Suppressor macrophage (primary cell): ENCODE measurements at places on chromosomes 12 and 14.

DNA sequence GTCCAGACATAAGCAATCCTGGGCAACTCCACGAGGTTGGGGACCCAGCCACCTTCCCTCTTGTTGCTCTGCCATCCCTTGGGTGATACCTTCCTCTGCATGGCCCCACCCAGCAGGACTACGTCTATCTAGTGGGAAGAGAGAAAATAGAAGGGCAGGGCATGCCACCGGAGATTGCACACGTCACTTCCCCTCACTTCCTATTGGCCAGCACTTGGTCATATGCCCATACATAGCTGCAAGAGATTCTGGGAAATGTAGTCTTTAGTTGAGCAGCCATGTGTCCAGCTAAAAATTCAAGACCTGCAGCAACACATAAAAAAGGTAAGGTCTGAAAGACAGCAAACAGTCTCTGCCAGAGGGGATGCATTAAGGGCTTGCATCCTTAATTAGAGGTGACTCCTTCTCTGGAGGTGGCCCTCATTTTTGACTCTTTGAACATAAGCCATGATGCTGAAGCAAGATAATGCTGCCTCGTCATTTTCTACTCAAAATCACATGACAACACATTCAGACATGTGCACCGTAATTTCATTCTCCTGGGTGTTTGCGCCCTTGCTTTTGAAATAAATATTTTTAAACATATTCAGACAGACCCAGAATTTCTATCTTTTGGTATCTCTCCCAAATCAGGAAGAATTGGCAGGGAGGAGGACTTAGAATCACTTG lies 91.8 kb upstream of the PWP1 start:
- no peak for DNase-seq

- no peak for DNase-seq
Measured at GRCh38 chr12:113170457-113170856, 14.8 kb downstream of the DDX54 start.

DNA sequence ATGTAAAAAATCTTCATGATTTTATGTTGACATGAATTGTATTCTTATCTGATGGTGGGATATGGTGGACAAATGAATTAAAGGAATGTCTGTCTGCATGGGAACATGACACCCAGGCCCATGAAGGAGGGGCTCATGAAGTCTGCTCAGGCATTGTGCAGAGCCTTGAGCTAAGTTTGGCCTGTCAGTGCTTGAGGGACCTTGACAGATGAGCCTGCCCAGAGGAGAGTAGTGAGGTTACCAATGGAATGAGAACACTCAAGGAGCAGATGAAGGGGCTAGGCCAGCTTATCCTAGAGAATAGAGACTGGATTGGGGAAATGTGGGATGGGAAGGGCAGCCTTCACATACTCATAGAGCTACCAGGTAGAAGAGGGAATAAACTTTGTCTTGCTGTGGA lies 68.8 kb downstream of the TMX1 start:
- no peak for DNase-seq

DNA sequence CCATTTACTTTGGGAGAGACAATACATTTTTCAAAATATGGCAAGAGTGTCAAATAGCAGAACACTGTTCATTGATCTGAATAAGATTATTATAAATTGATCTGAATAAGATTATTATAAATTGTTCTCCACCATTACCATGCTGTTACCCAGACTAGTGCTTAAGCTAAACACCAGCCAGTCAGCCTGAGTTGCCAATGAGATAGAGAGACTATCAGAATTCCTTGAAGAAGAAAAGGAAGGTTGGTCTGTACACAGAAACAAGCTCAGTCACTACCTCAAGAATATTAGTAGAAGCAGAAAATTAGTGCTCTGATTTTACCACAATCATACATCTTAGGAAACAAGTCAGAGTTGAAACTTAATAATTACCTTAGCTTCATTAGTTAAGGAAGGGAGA lies 469.8 kb downstream of the FOXG1 start:
- no peak for DNase-seq

DNA sequence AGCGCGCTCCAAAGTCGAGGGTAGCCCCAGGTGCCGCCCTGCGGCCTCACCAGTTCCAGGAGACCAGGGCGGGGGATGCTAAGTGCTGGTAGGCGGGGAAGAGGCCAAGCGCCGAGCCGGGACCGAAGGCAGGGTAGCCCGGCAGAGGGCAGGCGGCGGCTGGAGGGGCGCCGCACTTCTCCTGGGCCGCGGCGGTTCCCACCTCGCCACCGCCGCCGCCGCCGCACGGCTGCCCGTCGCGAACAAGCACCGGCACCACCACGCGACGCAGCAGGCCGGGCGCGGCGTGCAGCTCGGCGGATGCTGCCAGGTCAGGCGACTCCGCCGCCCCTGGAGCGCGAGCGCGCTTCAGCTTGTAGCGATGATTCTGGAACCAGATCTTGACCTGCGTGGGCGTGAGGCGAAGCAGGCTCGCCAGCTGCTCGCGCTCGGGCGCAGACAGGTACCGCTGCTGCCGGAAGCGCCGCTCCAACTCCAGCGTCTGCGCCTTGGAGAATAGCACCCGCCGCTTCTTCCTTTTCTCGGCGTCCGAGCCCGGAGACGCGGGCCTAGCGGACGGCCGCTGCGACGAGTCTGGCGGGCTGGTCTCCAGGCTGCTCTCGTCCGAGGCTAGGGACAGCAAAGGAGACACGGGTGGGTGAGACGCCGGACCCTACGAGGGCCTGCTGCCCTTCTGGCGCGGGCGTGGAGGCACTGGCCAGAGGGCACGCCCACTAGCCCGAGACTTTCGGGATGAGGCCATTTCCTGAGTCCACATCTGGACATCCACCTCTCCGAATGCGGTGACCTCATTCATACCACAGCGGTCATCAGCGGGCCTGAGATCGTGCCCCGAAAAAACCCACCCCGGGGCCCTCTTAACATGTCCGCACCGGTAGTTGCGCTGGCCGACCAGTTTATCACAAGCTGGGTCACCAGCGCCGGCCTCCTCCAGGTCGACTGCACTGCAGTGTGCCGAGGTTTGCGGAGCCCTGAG lies 1.3 kb downstream of the NKX2-8 start:
- peak; percentile 20 for DNase-seq
